ENCODE measurements at places on chromosomes 13 and 19.

DNA sequence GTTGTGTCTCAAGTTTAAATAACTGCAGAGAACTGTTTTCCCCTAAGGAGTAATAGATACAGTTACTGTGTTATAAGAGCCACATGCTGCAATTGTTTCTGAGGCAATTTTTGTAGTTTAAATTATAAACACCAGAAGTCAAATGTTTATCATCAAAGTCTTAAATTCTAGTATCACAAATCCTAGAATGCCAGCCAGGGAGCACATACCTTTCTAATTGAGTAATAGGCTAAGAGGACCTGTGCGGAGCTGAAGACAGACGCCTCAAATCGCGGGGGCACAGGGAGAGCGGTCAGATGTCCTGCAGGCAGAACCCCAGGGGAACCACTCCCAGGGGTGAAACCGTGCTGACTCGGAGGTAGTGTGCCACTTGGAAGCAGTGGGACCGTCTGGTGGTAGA, 65.2 kb upstream of the TNFRSF19 start:
- no peak for DNase-seq

GRCh38 chr13:87453244-87453643, 217.9 kb upstream of the SLITRK5 start:
- no peak for DNase-seq

- no peak for DNase-seq
Observed at GRCh38 chr19:11067356-11068113, 21.7 kb upstream of the LDLR start.

DNA sequence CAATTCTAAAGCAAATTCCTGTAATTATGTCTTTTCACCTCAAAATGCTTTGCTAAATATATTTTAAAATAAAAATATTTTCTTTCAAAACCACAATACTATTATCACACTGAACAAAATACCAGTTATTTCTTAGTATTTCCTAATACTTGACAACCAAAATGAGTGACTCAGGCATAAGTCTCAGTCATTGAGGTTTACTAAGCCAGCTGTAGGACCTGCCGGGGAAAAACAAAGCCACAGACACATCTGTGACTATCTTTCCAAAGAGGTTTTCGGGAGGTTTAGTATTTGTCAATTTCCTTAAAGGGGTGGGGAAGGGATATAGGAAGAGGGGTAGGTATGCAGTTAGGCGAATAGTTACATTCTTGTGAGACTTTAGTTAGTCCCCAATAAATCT, 3.2 kb upstream of the ZNF235 start:
- no peak for DNase-seq

- DNase-seq: no peak
Observed at GRCh38 chr13:95920485-95920884, 132.7 kb downstream of the UGGT2 start.

DNA sequence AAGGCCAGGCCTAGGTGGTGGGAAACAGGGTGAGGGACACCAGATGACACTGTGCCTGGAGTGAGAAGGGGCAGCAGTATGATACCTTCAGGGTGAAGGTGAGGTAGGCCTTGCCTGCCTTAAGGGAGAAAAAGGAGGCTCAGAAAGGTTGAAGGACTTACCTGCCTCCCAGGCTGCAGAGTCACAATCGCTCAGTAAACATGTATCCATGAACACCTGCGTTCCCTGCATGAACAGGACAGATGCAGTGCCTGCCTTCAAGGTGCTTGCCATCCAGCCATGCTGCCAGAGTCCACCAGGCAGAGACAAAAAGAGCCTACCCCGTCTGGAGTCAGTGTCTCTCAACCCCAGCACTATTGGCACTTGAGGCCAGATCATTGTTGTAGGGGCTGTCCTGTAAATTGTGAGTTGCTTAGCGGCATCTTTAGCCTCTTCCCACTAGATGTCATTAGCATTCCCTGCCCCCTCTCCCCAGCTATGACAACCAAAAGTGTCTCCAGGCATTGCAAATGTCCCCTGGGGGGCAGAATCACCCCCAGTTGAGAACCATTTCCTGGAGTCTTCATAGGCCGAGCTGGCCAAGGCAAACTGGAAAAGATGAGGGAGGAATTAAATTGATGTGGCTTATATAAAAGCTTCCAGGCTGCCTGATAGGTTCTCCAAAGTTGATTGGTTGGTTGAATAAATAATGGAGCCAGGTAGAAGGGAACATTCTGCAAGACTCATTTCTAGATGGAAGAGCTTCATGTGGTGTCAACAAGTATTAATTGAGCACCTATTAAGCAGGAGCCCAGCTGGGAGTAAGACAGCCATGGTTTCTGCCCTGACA, 1.7 kb downstream of the MAP3K10 start:
- DNase-seq: no peak

GRCh38 chr13:87680298-87680697, 9.1 kb downstream of the SLITRK5 start:
- DNase-seq: no peak

- no peak for DNase-seq
Observed at GRCh38 chr19:43692877-43693276, 22.9 kb upstream of the PLAUR start.

DNA sequence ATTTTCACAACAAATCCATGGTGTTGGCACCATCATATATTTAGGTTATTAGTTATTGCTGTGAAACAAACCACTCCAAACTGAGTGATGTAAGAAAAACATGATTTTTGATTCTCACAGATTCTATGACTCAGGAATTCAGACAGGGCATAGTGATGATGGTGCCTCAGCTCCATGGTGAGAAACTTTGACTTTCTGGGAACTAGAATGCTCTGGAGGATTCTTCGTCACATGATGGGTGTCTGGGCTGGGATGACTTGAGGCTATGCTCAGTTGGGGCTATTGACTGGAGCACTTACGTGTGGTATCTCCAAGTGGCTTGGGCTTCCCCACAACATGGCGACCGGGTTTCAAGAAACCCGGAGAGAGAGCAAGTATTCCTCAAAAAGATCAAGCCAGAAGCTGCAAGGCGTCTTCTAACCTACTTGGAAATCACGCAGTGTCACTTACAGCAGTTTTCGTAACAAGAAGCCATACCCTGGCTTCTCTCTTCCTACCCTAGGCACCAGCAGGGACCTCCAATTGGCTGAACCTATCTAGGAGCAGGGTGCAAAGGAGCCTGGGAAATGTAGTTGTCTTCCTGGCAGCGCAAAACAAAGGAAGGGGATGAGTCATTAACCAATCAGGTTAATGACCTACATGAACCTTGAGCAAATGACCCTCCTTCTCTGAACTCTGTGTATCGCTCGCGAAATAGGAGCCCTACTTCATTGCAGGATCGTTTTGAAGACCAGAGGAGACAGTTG, 22.4 kb downstream of the VAV1 start:
- DNase-seq: no peak

DNA sequence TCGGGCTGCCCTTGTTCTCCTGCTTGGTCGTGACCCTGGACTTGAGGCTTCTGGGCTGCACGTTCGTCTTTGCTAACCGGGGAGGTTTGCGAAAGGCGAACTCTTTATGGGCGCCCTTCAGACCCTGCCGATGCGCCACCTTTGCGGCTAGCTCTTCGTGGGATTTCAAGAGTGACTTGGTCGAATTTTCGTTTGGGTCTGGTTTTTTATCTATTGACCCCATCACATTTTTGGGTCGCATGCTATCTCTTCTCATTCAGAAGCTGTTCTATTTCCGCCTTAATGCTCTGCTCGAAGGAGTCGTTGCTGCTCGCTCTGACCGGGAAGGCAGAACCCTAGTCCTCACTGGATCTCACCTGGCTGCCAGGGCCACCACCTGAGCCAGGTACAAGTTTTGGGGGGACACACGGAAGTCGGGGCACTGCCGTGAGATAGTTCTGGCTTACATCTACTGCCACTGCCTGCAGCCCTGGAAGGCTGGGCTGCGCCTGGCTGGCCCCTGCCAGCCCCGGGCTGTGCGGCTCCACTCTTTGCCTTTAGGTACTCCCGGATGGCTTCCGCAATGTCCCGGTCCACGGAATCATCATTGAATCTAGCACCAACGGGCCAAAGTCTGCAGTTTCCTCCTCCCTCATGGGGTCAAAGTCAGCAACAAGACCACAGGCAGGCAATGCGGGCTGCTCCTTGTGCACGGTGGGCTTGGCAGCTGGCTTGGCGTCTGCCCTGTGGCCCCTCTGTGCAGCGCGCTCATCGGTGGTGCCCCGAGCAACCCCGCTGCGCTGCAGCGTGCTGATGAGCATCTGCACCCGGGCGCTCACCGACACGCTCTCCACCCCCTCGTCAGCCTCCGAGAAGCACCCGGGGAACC, 16.2 kb downstream of the RB1 start:
- DNase-seq: no peak

DNA sequence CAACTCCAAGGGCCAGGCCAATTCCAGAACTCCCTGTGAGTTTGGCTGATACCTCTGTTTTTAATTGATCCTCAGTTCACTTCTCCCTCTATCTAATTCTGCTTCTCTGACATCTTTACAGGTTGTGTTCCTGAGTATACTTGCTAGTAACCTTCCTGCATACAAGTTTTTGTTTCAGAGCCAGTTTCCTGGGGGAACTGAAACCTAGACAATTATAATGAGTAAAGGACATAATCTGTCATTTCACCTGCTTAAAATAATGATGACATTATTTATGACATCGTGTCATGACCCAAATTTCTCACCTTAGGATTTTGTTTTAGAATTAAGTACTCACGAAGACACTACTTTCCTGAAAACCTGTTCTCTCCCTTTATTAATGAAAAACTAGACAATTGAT, 12.5 kb upstream of the MYCBP2 start:
- no peak for DNase-seq

- DNase-seq: no peak
Observed at GRCh38 chr13:35733827-35734226, 257.3 kb upstream of the MAB21L1 start.

DNA sequence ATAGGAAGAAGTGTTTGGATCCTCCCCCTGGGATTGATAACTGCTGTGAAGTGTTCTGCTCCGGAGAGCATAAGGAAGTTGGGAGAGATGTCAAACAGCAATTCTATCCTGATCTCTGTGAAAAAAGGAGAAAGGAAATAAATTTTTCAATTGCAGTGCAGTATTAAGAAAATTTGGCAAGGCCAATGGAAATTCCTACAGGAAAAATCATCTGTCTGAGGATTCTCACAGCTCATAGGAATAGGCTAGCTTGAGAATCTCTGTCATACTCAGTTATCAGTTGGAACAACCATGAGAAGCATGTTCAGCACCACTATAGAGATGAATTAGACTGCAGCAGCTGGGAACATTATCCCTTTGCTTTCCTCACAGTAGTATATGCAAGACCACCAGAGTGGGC, 1238.9 kb upstream of the MIR17HG start:
- no peak for DNase-seq

- DNase-seq: no peak
Observed at GRCh38 chr19:572743-573518, 535 bp downstream of the BSG start.

GRCh38 chr13:50179977-50180376, 164.7 kb downstream of the KCNRG start:
- no peak for DNase-seq

- no peak for DNase-seq
Observed at GRCh38 chr13:67377919-67378318, 147.8 kb upstream of the PCDH9 start.

DNA sequence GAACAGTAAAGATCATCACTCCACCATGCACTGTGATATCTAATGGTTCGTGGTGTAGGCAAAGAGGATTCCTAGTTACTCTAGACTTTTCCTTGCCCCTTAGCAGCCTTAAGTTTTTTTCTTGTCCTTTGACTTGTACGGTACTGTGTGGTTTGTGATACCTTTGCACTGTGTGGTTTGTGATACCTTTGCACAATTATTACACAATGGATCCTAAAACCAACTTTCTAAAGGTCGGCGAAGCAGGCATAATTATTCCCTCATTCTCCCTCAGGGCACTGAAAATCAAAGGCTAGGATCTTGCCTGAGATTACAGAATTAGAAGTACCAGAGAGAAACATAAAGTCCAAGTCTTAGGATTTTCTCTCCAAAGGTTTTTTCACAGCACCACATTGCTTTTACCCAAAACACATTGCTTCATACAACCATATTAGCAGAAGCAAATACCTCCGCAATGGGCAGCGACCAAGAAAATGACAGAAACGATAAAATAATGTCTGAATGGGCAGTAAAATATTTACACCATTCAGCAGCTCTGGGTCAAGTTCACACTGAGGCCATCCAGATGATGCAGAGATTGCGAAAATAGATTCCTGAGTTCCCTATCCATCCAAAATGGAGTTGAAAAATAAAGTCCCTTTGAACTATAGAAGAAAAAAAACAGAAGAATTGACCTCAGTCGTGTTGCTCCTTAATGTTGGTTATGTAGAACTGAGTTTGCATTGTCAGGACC, 106.4 kb downstream of the FGF14 start:
- no peak for DNase-seq

DNA sequence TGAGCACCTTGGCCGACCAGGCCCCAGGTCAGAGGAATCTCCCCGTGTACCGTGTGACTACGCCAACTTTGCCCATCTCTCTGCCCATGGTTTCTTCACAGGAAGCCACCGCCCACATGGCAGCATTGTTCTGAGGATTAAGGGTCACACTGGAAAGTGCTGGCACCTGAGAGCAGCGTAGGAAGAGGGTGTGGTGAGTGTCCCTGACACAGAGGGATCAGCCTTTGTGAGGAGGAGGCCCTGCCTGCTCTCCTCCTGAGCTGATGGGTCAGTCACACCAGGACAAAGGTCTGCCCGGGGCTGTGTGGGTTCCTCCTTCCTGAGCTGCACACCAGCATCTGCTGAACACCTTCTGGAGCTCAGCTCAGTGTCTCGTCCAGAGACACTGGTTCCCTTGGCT, 32.2 kb upstream of the SLC15A1 start:
- DNase-seq: no peak

- no peak for DNase-seq
Observed at GRCh38 chr19:30877661-30878113, 471.5 kb downstream of the TSHZ3 start.

DNA sequence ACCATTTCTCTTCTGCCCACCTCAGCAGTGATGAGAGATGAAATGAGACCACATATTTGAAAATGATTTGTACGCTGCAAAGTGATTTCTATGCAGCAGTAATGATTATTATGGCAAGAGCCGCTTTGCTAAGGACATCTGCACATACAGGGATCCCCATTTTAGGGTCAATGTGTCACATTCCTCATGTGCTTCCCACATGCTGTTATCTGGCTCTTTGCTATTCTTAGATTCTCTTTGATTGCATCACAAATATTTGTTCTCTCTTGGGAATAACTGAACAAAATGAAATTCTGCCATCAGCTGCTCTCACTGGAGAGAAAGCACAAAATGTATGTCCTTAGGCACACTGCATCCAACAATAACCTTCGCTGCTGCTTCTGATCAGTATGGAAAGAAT, 209.5 kb upstream of the IPO5 start:
- no peak for DNase-seq

GRCh38 chr19:51810223-51810622, 15.3 kb downstream of the FPR3 start:
- no peak for DNase-seq
